ENCODE measurements at places on chromosomes 13 and 19.

DNA sequence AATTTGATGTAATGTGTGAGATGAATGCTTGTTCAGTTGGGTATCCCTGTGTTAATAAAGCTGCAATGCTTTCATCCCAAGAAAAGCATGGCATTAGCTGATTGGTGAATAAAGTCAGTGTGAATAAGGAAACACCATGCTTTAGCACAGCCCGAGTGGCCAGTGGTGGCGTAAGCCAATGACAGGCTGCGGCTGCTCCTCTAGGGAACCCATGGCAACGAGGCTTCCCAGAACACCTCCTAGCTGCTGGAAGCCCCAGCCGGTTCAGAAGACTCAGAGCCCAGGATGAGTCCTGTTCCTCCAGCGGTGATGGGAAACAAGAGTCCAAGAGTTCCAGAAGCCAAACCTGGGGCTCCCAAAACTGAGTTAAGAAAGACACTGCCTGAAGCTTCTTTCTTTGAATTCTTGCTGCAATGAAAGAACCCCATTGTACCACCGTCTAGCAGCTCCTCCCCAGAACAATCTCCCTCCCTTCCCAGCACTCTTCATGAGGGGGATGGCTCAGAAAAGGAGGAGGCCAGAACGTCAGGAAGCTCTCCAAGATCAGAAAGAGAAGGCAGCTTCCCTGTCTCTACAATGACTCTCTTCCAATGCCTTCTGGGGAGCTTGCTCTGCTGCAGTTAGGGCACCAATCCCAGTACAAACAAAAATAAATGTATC, 58.2 kb downstream of the TSHZ3 start:
- DNase-seq: no peak

- no peak for DNase-seq
These were observed 283.1 kb downstream of the TDRD3 start for GRCh38 chr13:60679928-60680694.

DNA sequence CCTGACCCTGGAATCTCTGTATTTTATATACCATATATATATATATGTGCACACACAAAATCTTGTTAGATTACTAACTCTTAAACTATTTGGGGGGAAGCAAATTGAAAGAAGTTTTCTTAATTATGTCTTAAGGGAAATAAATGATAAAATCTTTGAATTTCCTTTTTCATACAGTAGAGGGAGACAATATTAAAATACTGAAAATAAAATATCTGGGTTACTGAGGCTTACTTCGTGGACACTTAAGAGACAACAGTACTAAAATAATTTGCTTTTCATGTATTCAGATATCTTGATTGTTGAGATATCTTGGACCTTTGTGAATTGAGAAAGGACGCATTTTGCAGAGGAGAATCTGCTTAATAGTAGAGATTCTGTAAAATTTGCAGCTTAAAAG, 17.0 kb downstream of the SUGT1 start:
- DNase-seq: no peak

GRCh38 chr19:10201176-10201575, 6.4 kb upstream of the DNMT1 start:
- DNase-seq: no peak

- DNase-seq: no peak
These were observed 108.4 kb upstream of the CLDN10 start for GRCh38 chr13:95444006-95444730.

DNA sequence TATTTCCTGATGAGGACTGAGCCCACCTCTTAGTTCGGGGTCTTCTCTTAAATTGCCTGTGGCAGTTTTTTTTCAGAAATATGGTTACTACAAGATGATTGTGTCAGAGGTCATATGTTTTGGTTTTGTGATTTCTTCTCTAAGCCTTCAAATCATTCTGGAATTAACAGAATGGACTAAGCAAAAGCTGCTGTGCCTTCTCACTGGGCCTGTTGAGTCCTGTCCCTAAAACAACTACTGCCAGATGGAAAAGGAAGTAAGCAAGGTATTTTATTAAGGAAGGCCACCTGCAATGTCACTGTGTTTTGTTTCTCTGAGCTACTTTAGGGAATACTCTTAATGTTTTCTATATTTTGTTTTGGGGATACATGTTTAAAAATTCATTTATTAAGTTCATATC, 470.8 kb downstream of the PCDH20 start:
- DNase-seq: no peak
